ENCODE measurements at places on chromosomes 5 and 9. TPM values are rescaled to one million over a fixed set of nuclear protein-coding genes. Genes with fewer than 3 reads are reported as not detected.

HOMER1 gene
- total RNA-seq: 2.1 TPM

PCDHA6 gene
- total RNA-seq: 2.2 TPM

ZDHHC11B gene
- total RNA-seq: 0.55 TPM

PRLR gene
- 7.1 TPM for total RNA-seq

SIT1 gene
- total RNA-seq: 0.18 TPM

DOK3 gene
- 10.4 TPM for total RNA-seq

SEMA5A gene
- 4.5 TPM for total RNA-seq

DNAH5 gene
- total RNA-seq: 6.8 TPM

IDNK gene
- total RNA-seq: 11.1 TPM

CDC14B gene
- 34.7 TPM for total RNA-seq

HAVCR1 gene
- not detected for total RNA-seq

NMUR2 gene
- total RNA-seq: 7.0 TPM

GGTA1 gene
- total RNA-seq: 2.4 TPM

SLC35A4 gene
- 107 TPM for total RNA-seq

SPINK1 gene
- not detected for total RNA-seq

FLT4 gene
- total RNA-seq: 2.9 TPM

PCDHB11 gene
- total RNA-seq: 0.41 TPM

CD72 gene
- 3.2 TPM for total RNA-seq

NUTM2F gene
- 0.40 TPM for total RNA-seq

ORM2 gene
- 1.9 TPM for total RNA-seq

PCDHGB2 gene
- 10.5 TPM for total RNA-seq

IFNK gene
- total RNA-seq: not detected

ESM1 gene
- total RNA-seq: not detected

KCNT1 gene
- total RNA-seq: 3.0 TPM

TAL2 gene
- not detected for total RNA-seq

FGFR4 gene
- 7.1 TPM for total RNA-seq

BNC2 gene
- total RNA-seq: 4.9 TPM

CCNB1 gene
- 9.7 TPM for total RNA-seq

CNTLN gene
- total RNA-seq: 12.9 TPM

ACOT12 gene
- total RNA-seq: not detected

SEC16A gene
- 94.7 TPM for total RNA-seq

MARVELD2 gene
- total RNA-seq: 9.5 TPM

SLC6A18 gene
- total RNA-seq: not detected

NR5A1 gene
- not detected for total RNA-seq

CCL28 gene
- 4.4 TPM for total RNA-seq

SAPCD2 gene
- total RNA-seq: 17.2 TPM

NR4A3 gene
- 0.64 TPM for total RNA-seq

PCDHA9 gene
- total RNA-seq: 0.51 TPM

TSSK1B gene
- total RNA-seq: 0.32 TPM

INSL6 gene
- total RNA-seq: 8.9 TPM

PTGDS gene
- total RNA-seq: 5,242 TPM

GHR gene
- 15.5 TPM for total RNA-seq

ERAP2 gene
- total RNA-seq: 19.0 TPM

AQP7 gene
- not detected for total RNA-seq

PCDHGA12 gene
- 6.8 TPM for total RNA-seq

PPP3R2 gene
- total RNA-seq: not detected

IFNA21 gene
- total RNA-seq: not detected

ZNF879 gene
- total RNA-seq: 18.1 TPM

BDP1 gene
- 17.9 TPM for total RNA-seq

ZNF474 gene
- not detected for total RNA-seq

EGFLAM gene
- 4.1 TPM for total RNA-seq

NTNG2 gene
- 12.7 TPM for total RNA-seq

LCNL1 gene
- 22.5 TPM for total RNA-seq

C9orf50 gene
- total RNA-seq: not detected

FOXI1 gene
- total RNA-seq: 1.2 TPM

PCDHB4 gene
- 1.7 TPM for total RNA-seq

NIPSNAP3A gene
- total RNA-seq: 14.6 TPM

HTR1A gene
- not detected for total RNA-seq

Measured in prostate gland (tissue), 2 donors.